Stimulated activated CD8-positive, alpha-beta memory T cell treated with anti-CD3 and anti-CD28 coated beads, Interleukin-15, amount 100 ng/mL, for 4 hours (primary cell): ENCODE measurements at places on chromosomes 7 and 10.

GRCh38 chr10:18497806-18498369 is 153.5 kb downstream of the NSUN6 start:
- DNase-seq, result no peak

DNA sequence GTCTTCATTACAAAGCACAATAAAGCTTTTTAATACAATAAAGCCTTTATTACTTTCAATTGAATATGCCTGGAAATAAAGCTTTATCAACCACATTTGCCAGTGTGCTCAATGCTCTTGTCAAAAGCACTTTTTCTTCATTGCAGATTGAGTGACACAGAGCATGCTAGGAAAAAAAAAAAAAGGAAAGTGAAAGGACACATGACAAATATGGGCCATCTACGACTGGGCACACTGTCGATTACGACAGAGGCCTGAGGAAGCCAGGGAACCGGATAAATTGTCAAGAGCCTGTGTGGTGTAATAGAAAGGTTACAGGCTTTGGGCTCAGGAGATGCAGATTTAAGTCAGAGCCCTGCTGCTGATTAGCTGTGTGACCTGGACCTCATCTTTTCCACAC is 84.8 kb upstream of the LRGUK start:
- DNase-seq, result no peak

DNA sequence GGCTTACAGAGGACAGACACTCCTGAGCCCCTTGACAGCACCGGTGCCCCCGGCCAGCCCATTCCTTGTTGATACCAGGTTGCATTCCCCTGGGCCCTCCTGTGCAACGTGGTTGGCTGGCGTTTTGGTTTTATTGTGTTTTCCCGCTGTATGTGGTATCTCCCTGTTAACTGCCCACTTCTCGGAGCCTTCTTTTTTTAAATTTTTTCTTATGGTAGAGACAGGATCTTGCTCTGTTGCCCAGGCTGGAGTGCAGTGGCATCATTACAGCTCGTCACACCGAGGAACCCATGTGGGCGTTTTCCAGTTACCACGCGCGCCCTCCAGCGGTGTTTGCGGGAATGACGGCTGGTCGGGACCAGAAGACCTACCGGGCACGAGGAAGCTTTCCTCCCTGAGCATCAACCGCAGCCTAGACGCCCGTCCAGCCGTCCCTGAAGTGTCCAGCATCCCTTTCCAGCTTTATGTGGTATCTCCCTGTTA is 16.9 kb upstream of the ZFAND2A start:
- peak; percentile 34 for DNase-seq

DNA sequence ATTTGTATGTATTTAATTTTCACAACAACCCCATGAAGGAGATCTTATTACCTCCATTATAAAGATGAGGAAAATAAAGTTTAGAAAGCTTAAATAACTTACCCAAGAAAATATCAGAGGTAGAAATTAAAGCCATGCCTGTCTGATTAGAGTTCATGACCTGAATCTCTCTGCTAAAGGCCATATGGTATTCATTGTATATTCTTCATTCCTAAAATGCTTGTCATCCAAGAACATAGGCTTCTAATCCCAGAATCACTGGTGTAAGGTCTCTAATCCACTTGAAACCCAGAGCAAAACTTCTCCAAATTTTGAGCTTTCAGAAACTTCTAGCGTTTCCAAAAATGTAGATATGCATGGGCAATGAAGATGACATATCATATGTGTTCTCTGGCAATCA is 72.3 kb upstream of the YAE1 start:
- no peak for DNase-seq

GRCh38 chr10:6053816-6054631 is 8.1 kb downstream of the IL2RA start:
- no peak for DNase-seq

DNA sequence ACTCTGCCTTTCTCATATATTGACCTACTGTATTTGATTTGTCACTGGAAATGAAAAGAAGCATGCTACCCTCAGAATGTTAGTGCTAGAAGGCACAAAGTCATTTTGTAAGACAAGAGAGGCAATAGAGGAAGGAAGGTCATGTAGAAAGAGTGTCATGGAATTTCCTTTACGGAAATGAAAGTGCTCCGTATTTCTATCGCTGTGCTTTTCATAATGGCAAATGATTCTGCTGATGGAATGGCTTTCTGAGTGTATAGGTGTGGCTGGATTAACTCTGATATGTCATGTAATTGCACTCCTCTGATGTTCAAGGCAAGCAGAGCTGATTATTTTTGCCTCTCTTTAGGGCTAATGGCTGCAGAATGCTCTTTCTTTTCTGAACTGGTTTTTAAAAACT is 15.5 kb upstream of the STEAP4 start:
- DNase-seq, result no peak
